C1 segment of cervical spinal cord (tissue), 14 donors: ENCODE measurements at places on chromosomes 16 and 17.
A peak's percentile ranks its signal among the peaks of the same experiment; 100 is the strongest.

DNA sequence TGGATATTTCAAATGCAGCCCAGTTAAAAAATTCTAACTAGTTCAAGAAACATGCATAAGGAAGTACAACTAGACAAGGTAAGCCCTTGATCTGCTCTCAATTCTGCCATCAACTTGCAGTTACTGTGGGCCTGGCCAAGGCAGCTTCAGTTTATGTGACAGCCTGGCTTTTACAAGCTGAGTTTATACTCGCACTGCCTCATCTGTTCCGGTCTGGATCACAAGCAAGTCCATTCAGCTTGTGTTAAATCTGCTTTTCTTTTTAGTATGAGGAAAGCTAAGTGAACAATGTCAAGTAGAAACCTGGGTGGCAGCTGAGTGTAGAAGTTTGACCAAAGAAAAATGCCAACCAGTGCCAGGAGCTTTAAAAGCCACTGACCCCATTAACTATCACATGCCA, 76.6 kb upstream of the CORO6 start:
- peak; percentile 12 for DNase-seq

- DNase-seq: no peak
Observed at GRCh38 chr17:59616253-59616920, 3.3 kb upstream of the CLTC start.

GRCh38 chr16:24984101-24984500, 31.1 kb downstream of the ARHGAP17 start:
- DNase-seq: no peak

DNA sequence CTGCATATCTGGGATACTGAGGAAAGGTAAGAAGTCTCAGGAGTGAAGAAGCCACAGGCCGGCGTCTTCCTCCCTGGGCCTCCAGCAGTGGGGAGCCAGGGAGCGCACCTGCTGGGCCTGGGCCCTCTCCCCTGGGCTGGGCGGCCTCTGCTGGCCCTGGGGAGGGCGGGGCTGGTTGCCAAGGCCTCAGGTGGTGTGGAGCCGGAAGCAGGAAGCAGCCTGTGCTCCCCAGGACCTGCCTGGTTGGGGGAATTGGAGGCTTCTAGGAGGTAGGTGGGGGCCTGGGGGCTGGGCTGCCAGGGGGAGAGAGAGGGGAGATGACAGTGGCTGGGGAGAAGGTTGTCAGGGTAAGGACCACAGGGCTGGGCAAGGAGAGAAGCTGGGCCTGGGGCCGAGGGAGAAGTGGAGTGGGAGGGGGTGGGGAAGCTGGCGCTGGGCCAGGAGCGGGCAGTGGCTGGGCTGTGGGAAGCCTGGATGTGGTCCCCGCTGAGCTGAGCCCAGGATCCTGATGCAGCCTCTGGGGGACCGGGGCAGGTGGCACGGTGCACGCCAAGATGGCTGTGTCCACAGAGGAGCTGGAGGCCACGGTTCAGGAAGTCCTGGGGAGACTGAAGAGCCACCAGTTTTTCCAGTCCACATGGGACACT, at the start of gene SMIM22:
SMIM22 (plus strand) TSS at position 189 of the 647 bp plus-strand sequence; CDS start at position 555, 366 bp downstream.
- no peak for DNase-seq

DNA sequence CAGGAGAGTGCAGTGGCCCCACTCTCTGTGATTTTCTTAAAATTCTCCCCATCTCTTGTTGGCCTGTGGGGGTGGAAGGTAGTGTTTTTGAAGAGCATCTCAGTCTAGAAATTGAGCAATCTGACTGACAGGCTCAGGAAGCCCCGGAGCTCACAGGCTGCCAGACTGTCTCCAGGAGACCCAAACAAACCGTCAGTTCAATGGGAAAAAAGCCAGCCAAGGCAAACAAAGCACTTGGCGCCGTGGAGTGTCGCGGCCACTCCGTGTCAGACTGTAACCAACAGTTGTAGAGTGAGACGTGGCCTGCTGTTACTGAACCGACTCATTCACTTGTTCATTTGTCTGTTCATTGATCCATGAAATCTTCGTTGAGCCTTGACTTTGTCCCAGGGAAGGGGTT, 33.7 kb downstream of the RGS9 start:
- DNase-seq: no peak

DNA sequence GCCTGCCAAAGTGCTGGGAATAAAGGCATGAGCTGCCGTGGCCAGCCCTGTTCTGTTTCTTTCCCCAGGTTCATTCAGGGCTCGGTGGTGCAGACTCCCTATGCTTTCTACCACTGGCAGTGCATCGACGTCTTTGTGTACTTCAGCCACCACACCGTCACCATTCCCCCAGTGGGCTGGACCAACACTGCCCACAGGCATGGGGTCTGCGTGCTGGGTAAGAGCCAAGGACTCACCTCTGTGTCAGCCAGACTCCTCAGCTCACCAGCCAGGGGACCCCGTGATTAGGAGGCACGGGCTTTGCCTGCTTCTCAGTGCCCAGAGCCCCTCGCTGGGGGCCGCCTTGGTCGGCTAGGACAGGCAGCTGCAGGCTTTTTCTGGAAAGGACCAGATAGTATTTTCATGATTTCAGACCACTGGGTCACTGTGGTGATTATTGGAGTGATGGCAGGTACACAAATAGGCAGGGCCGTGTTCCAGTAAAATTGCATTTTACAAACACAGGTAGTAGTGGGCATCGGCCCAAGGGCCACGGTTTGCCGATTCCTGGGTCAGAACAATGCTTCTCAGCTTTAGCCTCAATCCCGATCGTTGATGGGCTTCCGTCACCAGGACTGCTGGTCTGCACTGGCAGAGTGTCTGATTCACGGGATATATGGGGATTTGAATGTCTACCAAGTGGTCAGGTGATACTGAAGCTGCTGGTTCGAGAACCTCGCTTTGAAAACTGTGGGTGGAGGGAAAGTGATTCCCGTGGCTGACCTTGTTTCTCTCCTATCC, 5.0 kb downstream of the ENGASE start:
- DNase-seq: no peak

DNA sequence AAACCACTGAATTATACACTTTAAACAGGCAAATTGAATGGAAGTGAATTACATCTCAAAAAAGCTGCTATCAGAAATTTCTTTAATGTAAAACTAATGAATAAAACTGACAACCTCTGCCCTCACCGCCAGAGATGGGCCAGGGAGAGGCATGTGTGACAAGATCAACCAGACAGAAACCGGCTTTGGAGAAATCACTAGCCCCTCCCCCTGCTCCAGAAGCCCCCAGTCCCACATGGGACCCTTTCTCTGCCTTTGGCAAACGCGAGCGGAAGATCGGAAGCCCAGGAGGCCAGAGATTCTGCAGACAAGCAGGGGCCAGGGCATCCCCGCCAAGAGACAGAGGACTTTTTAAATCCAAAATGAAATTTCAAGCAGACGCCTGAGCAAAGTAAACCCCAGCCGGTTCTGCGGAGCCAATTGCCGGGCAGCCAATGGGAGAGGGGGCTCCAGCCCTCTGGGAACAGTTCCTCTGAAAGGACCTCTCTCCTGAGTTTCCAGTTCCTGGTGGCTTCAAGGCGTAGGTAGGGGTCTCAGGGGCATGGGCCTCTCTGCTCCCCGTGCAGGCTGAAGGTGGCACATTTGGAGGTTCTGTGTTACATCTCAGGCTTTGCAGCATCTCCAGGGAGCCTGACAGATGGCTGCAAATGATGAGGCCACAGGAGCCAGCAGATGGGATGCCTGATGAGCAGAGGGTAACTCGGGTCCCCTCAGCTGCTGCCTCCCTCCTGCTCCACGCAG, 118.1 kb downstream of the GSG1L start:
- no peak for DNase-seq

- peak; percentile 77 for DNase-seq
Observed at GRCh38 chr16:67393111-67393787, at the start of gene TPPP3. Gene TPPP3, minus strand, starts transcription at chr16:67393498. Its CDS starts 2,387 bp downstream, at chr16:67391111.

GRCh38 chr16:14436401-14436955, 193.6 kb downstream of the PARN start:
- no peak for DNase-seq

- DNase-seq: no peak
Observed at GRCh38 chr16:50735629-50736122, 6.2 kb upstream of the CYLD start.

- no peak for DNase-seq
Observed at GRCh38 chr17:43662413-43663141, 855 bp upstream of the MEOX1 start.

GRCh38 chr16:67803894-67804293, 2.5 kb downstream of the RANBP10 start:
- DNase-seq: no peak

DNA sequence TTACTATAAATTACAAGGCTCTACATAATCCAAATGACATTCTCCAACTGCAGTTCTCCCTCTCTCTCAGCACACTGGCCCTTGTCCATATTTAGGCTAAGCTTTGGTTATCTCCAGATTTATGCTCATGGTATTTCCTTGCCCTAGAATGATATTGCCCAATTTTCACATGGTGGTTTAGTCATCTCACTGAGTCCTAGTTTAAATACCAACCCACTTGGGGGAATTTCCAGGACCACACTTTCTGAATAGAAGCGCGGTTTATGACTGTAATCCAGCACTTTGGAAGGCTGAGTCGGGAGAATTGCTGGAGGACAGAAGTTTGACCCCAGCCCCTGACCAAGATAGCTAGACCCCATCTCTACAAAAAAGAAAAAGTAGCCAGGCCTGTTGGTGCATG, 280.1 kb upstream of the MON1B start:
- DNase-seq: no peak
